Left lung (tissue), 14 donors: ENCODE measurements at places on chromosomes 16 and 17. TPM values are rescaled to one million over a fixed set of nuclear protein-coding genes. Genes with fewer than 3 reads are reported as not detected.

DNA sequence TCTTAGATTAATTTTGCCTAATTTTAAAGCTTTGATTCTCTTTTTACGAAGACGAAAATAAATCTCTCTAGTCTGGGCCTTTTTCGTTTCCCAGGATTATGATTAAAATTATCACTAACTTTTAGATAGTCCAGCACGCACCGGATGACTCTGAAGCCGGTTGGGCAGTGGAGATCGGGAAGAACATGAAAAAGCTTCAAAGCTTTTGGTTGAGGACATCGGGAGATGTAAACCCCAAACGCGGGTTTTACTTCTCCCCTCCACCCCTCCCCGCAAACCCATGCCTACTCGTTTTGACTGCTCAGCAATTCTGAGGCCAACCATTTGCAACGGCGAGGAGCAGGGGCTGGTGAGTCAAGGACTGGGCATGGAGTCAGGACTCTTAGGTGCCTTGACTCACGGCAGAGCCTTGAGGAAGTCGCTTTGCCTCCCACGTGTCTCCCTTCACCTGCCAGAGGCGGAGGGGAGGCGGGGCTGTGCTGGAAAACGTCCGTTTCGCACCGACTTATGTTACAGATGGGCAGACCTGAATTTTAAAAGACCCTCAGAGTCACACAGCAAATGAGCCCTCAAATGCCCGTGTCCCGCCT, 989 bp upstream of the DUSP14 start:
- DNase-seq, result peak; percentile 68

DNA sequence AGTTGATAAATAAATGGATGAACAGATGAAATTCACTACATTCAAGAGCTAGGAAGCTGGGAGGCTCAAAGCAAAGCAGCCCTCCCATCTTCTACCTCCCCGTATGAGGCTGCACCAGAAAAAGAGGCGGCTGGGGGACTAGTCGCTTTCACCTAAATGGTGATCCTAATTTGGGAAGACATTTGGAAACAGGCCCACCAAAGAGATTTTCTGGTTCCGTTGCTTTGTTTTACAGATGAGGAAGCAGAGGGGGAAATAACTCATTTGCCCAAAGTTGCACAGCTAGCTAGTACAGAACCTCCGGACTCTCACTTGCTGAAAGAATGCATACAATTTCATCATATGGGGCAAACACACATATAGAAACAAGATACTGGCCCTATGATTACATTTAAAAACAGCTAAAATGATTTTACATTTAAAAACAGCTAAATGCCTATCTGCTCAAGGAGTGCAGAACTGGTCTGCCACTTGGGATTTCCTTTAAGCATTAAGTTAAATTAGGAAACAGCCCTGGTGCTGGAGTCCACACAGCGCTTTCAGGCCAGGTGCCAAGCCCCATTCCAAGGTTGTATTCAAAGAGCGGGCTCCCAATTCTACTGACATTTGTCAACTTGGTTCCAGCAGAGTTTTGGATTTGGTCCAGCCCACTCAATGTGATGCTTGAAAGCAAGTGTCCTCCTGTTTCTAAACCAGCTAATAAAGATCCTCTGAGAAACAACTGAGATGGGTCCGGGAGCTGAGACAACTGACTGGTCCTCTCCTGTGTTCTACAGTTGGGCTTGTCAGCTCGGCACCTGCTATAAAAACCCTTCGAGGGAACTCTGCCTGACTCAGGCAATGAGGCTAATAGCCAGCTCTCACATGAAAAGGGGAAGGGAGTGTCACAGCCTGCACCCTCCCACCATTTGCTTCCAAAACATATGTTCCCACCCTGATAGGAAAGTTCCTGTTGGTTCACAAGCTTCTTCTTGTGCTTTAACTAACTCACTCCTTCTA, 11.7 kb downstream of the ERN1 start:
- no peak for DNase-seq

- DNase-seq, result no peak
Observed at GRCh38 chr16:22799113-22799512, 14.8 kb upstream of the HS3ST2 start.

- peak; percentile 49 for DNase-seq
Observed at GRCh38 chr16:70680495-70681381, 5.1 kb downstream of the MTSS2 start.

The RND2 gene
- total RNA-seq, result 1.2 TPM

GRCh38 chr16:67518676-67519075, 10.0 kb upstream of the RIPOR1 start:
- no peak for DNase-seq

The MMP25 gene
- total RNA-seq, result 2.4 TPM

The OTOA gene
- 0.97 TPM for total RNA-seq

DNA sequence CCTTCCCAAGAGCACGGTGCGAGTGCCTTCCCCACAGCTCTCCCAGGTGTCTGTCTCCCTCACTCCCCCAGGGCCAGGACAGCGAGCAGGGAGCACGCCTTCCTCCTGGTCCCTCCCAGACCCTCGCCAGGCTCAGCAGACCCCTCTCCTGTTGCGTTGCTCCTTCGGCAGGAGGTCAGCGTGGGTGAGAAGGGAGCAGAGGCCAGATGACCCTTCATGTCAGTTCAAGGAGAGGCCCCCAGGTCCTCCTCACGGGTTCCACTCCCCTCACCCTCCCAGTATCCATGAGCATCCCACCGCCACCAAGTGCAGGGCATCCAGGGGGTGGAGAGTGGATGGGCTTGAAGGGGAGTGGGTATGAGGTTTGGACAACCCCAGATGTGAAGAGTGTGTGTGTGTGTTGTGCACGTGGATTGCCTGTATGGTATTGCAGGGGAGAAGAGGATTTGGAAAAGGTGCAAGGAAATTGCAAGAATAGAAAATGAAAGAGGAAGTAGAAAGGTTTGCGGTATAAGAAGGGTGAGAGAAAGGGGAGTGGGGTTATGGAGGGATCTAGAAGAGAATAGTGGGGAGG, 17.7 kb downstream of the SGCA start:
- peak; percentile 69 for DNase-seq
